CD8-positive, alpha-beta memory T cell (primary cell): ENCODE measurements at places on chromosomes 16 and 17. TPM values are rescaled to one million over a fixed set of nuclear protein-coding genes. Genes with fewer than 3 reads are reported as not detected.

- no peaks in the 10 kb centered on the region for H3K36me3 ChIP-seq
- H3K4me3 ChIP-seq, result no peak overlapping the region
- H3K27me3 ChIP-seq, result no peaks in the 10 kb centered on the region
- no peak overlapping the region for H3K27ac ChIP-seq
- DNase-seq, result peak; percentile 28
- H3K4me1 ChIP-seq, result peaks cover 26% of the 10 kb centered on the region
These were observed 13.5 kb upstream of the ADGRG1 start for GRCh38 chr16:57614944-57615343.

DNA sequence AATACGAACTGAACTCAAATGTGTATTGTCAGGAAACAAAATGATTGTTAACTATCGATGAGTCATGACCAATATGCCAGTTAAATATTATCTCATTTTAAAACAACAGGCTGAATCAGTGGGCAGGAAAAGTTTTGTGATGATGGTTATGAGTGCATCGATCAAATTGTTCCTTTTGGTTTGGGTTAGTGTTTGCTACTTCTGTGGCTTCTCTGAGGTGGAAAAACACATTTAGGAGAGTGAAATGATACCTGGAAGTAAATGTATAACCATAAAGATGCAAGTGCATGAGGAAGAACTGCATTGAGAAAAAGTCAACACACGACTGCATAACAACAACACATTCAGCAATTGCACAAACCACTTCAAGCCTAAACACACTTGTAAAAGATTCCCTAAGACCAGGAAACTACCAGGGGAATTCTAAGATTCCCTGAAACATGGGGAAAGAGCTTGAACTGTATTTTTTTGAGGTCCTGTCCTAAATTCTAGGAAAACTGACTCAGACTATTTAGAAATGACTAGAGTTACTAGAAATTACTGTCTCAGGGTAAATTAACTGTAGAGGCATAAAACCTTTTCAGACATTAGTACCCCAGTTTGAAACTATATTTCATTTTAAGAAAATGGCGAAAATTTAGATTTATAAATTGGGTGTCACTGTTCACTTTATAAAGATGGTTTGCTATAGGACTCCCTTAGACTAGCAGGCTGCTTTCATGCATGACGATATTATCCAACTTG lies 44.8 kb downstream of the CDYL2 start:
- no peaks in the 10 kb centered on the region for H3K4me1 ChIP-seq
- DNase-seq, result no peak
- no peaks in the 10 kb centered on the region for H3K27me3 ChIP-seq
- H3K27ac ChIP-seq, result no peak overlapping the region

GRCh38 chr17:80666867-80667266 lies 122.2 kb downstream of the RPTOR start:
- no peaks in the 10 kb centered on the region for H3K27me3 ChIP-seq
- H3K36me3 ChIP-seq, result no peaks in the 10 kb centered on the region

GRCh38 chr17:28328325-28328724 lies 6.9 kb downstream of the IFT20 start:
- H3K36me3 ChIP-seq, result peaks cover 12% of the 10 kb centered on the region
- no peaks in the 10 kb centered on the region for H3K27me3 ChIP-seq
- no peak for DNase-seq
- no peak overlapping the region for H3K4me3 ChIP-seq
- H3K27ac ChIP-seq, result no peak overlapping the region

GRCh38 chr17:73139296-73139695 lies 25.5 kb upstream of the SSTR2 start:
- H3K27me3 ChIP-seq, result no peaks in the 10 kb centered on the region
- peaks cover 12% of the 10 kb centered on the region for H3K4me1 ChIP-seq
- DNase-seq, result no peak
- H3K27ac ChIP-seq, result no peak overlapping the region
- no peaks in the 10 kb centered on the region for H3K36me3 ChIP-seq

Gene HBZ
- not detected for total RNA-seq

Gene CTRB2
- total RNA-seq, result not detected

Gene FOXN1
- not detected for total RNA-seq

Gene KRTAP17-1
- not detected for total RNA-seq

Gene GNG13
- not detected for total RNA-seq
